ENCODE measurements at places on chromosomes 3 and 15.
A peak's percentile ranks its signal among the peaks of the same experiment; 100 is the strongest.

- no peak for DNase-seq
Observed at GRCh38 chr3:52248816-52249547, 3.4 kb downstream of the PPM1M start.

DNA sequence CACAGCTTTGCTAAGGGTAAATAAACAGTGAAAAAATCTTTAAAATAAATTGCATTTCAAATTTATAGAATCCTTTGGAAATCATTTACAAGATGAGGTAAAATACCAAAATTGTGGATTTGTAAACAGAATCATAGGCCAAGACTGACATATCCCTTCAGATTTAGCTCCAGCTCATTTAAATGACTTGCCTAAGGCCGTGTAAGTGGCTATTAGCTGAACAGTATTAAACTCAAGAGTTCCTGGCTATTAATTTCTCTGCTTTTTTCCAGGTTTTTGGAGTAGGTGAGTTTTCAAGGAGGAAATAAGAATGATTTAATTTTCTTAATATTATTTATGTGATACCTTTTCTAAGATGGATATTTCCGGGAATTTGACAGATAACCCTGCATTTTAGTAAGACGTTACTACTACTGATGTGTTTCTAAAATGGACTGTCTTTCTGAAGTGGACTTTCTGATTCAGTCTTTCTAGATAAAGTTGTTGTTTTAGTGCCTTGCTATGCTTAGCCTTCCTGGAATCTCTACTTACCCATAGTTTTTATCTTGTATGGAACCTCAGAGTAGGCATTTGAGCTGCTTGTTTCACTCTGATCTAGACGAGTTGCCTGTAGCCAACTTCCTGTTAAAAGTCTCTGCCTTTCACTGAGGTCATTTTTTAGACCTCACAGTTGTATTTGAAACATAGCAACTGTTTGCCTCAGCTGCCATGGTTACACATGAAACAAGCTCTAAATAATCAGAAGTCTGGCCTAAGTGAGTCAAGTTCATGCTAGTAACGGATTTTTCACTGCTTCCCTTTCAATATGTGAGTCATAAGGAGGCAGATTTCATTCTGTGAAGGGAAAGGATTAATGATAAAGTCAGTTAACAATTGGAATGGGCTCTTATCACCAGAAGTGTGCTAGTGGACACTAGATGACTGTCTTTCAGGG, 127.0 kb downstream of the KLHL25 start:
- DNase-seq, result peak; percentile 2

GRCh38 chr15:25807063-25807462, 56.1 kb downstream of the ATP10A start:
- no peak for DNase-seq

DNA sequence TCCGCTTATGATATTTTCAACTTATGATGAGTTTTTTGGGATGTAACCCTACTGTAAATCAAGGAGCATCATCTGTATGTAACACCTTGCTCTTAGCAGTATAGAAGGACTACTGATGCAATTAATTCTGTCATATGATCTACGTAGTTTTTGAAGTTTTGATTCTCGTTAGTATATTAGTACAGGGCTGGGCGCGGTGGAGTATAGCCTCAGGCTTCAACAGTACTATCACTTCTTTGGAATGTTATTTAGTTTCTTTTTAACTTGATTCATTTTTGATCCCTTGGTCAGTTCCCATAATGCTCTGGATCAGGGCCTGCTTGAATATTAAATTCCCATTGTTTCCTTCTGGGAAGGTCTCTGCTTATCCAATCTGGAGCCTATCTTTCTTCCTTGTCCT, 23.9 kb upstream of the AP4E1 start:
- no peak for DNase-seq

- DNase-seq, result no peak
Observed at GRCh38 chr3:126954141-126954842, 28.6 kb upstream of the PLXNA1 start.

DNA sequence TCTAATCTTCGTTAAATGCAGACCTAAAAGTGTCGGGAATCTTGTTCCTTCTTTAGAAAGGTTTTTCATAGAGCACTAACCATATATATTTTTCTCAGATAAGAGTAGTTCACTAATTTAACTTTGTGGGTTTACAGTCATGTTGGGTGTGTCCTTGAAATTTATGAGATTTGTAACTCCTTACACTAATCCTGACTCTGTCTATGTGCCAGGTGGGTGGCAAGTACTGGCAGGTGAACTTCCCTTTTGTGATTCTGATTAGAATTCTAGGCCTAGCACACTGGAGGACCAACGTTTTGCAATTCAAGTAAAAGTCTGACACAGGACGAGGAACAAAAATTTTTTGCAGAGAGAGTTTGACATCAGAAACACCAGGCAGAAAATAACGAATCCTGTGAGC, 220.1 kb downstream of the P3H2 start:
- DNase-seq, result no peak

DNA sequence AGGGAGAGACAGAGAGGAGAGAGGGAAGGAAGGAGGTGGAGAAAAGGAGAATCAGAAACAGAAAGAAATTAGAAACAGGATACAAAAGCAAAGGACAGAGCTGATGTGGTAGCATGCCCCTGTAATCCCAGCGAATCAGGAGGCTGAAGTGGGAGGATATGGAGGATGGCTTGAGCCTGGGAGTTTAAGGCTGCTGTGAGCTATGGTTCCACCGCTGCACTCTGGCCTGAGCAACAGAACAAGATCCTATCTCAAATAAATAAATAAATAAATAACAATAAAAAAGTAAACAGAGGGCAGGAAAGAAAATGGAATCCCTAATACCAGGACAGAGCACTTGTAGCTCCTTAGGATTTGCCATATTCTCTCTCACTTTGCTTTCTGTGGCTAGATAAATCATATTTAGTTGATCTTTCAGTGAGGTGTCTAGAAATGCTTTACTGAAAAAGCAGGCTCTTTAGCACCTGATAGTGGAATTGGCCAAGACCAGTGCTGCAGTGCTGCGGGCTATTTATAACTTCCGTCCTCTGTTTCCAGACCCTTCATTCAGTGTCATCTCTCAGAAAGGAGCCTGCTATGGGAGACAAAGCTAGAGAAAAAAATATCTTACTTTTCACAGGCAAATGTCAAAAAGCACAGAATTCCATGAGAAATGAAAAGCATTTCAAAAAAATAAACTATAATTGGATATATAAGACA, 20.0 kb upstream of the SLC28A2 start:
- DNase-seq, result no peak

- no peak for DNase-seq
Observed at GRCh38 chr3:116971531-116971930, 262.0 kb downstream of the TUSC7 start.

- DNase-seq, result peak; percentile 98
Observed at GRCh38 chr3:138774529-138775253, 60.0 kb downstream of the PIK3CB start.

DNA sequence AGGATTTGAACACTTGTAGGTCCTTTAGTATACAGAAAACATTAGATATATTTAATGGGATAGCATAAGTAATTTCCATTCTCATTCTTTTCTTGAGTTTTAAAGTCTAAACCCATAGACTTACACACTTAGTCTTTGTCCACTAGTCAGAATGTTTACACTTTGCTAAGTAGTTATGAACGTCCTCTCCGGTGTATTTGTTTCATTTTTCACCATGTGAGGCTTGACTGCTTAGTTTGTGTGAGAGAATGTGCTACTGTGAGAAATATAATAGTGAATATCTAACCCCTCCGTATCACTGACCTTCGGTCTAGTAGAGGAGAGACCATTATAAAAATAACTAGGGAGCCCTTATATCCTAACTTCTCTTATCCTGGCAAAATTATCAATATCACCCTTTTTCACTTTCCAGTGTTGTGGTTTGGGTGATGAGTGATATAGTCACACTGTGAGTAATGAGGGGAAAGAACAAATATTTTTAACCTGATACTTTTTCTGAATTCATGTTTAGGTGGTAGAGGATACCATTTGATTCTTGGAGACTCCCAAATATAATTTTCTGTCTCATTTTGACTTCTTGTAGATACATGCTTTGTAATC, 122.4 kb downstream of the UBE2E2 start:
- no peak for DNase-seq

- no peak for DNase-seq
Observed at GRCh38 chr15:58738046-58738707, 11.3 kb downstream of the ADAM10 start.

All from DMS153 (cell line).